Hepatocyte (in vitro differentiated cells): ENCODE measurements at places on chromosomes 3 and 15. TPM values are rescaled to one million over a fixed set of nuclear protein-coding genes. Genes with fewer than 3 reads are reported as not detected.

PRSS50 gene
- total RNA-seq: 0.33 and 1.1 TPM in 2 replicates

DNA sequence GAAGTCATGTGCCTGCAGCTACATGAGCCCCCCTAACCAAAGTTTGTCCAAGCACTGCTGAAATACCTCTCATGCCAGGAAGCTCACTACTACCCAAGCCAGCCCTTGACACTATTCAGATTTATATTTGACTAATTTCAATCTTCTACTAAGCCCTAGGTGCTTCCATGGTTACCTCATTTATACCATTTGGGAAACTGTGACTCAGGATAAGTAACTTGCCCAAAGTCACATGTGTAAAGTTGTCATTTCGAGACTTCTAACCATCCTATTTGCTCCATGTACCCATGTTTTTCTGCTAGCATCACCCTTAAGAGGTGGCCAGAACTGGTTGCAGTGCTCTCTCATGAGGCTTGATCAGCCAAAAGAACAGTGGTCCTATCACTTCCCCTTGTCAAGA, 20.7 kb upstream of the TIMP4 start:
- H3K27me3 ChIP-seq: no peaks in the 10 kb centered on the region
- H3K4me1 ChIP-seq: no peaks in the 10 kb centered on the region
- no peak overlapping the region for H3K27ac ChIP-seq
- no peak for DNase-seq
- H3K4me3 ChIP-seq: no peak overlapping the region

DNA sequence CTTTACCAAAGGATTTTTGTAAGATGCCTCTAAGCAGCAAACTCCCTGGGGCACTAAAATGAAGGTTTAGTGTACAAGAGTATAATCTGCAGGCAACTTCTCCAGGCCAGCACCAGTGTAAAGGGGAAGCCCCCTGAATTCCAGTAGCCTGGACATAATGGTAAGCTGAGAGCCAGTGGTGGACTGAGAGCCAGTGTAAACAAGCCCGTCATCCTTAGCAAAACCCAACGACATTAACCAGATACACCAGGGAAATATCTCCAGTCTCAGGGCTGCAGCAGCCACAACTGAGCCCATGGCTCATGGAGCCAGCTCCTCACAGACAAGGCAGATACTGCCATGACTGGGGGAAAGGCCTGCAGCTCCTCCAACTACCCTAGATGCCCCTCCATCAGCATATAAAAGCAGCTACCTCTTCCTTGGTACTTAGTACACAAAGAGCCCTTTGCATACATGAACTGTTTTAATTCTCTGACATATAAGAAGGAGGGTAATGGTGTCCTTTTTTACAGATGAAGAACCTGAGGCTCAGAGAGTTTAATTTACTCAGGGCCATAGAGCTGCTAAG, 21.7 kb downstream of the PARP16 start:
- H3K4me1 ChIP-seq: peaks cover 7% of the 10 kb centered on the region
- H3K36me3 ChIP-seq: no peaks in the 10 kb centered on the region
- DNase-seq: peak; percentile 44
- no peaks in the 10 kb centered on the region for H3K27me3 ChIP-seq

UCN2 gene
- 0.08 and 0.30 TPM in 2 replicates for total RNA-seq

- DNase-seq: no peak
- peaks cover 3% of the 10 kb centered on the region for H3K4me1 ChIP-seq
- no peaks in the 10 kb centered on the region for H3K27me3 ChIP-seq
Observed at GRCh38 chr3:44117736-44118135, 124.0 kb upstream of the TOPAZ1 start.

DNA sequence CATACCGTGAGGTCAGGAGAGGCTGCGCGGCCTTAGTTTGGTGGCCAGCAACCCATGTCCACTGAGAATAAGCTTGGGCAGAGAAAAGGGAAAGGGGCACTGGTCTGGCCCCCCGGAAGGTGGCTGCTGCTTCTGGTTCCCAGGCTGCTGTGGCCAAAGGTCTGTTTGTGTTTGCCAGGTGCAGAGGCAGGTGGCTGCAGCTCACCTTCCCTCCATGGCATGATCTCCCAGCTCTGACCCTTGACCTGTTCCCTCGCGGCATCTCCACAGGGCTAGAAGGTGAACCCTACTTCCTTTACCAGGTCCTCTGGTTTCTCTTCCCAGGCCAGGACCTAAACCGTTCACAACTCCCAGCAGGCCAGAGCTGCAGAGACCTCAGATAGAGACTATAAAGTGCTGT, 13.8 kb downstream of the VPS18 start:
- H3K4me1 ChIP-seq: peaks cover 56% of the 10 kb centered on the region
- no peak overlapping the region for H3K27ac ChIP-seq
- H3K36me3 ChIP-seq: no peaks in the 10 kb centered on the region
- DNase-seq: no peak

- no peaks in the 10 kb centered on the region for H3K27me3 ChIP-seq
- no peaks in the 10 kb centered on the region for H3K36me3 ChIP-seq
- H3K27ac ChIP-seq: no peak overlapping the region
- peaks cover 6% of the 10 kb centered on the region for H3K4me1 ChIP-seq
- H3K4me3 ChIP-seq: no peak overlapping the region
Observed at GRCh38 chr3:94647131-94647530, 584.3 kb downstream of the NSUN3 start.

DNA sequence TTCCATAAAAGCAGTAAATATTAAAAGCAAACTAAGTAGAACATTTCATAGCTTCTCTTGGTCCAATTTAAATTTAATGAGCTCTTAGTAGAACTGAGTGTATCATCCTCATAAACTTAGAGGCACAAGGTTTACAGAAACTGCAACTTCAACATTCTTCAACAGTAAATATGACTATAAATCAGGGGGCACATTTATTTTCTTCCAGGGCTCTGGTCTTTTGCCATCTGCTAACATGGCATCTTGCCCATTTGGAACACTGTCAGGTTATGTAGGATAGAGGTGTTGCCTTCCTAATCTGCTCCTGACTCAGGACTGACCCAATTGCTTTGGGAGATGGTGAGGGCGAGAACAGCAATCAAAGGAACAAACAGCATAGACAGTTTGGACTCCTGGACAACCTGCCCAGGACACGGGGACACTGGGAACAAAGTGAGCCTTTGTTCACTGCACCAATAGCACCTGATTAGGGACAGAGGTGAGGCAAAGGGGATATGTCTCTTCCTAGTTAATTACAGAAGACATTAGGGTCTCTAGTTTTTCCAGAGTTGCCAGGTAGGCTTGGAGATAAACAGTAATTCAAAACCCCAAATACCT, 610.2 kb upstream of the ROBO2 start:
- H3K4me3 ChIP-seq: no peak overlapping the region
- no peaks in the 10 kb centered on the region for H3K4me1 ChIP-seq
- H3K36me3 ChIP-seq: no peaks in the 10 kb centered on the region
- no peak overlapping the region for H3K27ac ChIP-seq

- no peak overlapping the region for H3K4me3 ChIP-seq
- H3K27ac ChIP-seq: no peak overlapping the region
- no peak for DNase-seq
- peaks cover 13% of the 10 kb centered on the region for H3K4me1 ChIP-seq
Observed at GRCh38 chr3:187183210-187183862, 13.9 kb upstream of the RTP1 start.

GRCh38 chr3:64229903-64230302, 4.6 kb upstream of the PRICKLE2 start:
- no peaks in the 10 kb centered on the region for H3K27me3 ChIP-seq
- no peaks in the 10 kb centered on the region for H3K4me1 ChIP-seq
- H3K4me3 ChIP-seq: no peak overlapping the region
- DNase-seq: no peak
- no peaks in the 10 kb centered on the region for H3K36me3 ChIP-seq
- peak overlapping the region; percentile 42 for H3K27ac ChIP-seq

- peak overlapping the region; percentile 16 for H3K27ac ChIP-seq
- H3K27me3 ChIP-seq: no peaks in the 10 kb centered on the region
- no peaks in the 10 kb centered on the region for H3K36me3 ChIP-seq
- H3K4me3 ChIP-seq: no peak overlapping the region
- peaks cover 24% of the 10 kb centered on the region for H3K4me1 ChIP-seq
Observed at GRCh38 chr3:122784436-122784835, 9.2 kb downstream of the HSPBAP1 start.

GRCh38 chr3:99927671-99928457, 110.2 kb downstream of the CMSS1 start:
- H3K27me3 ChIP-seq: no peaks in the 10 kb centered on the region
- DNase-seq: no peak
- no peak overlapping the region for H3K4me3 ChIP-seq
- H3K27ac ChIP-seq: peak overlapping the region; percentile 12

USP13 gene
- total RNA-seq: 9.6 and 13.5 TPM in 2 replicates

- H3K27ac ChIP-seq: no peak overlapping the region
- H3K27me3 ChIP-seq: peaks cover 18% of the 10 kb centered on the region
- DNase-seq: no peak
- no peaks in the 10 kb centered on the region for H3K36me3 ChIP-seq
Observed at GRCh38 chr3:62538691-62539356, 165.5 kb upstream of the FEZF2 start.
